Gastroesophageal sphincter (tissue), 4 donors: ENCODE measurements at places on chromosomes 2 and 18.
A peak's percentile ranks its signal among the peaks of the same experiment; 100 is the strongest.

DNA sequence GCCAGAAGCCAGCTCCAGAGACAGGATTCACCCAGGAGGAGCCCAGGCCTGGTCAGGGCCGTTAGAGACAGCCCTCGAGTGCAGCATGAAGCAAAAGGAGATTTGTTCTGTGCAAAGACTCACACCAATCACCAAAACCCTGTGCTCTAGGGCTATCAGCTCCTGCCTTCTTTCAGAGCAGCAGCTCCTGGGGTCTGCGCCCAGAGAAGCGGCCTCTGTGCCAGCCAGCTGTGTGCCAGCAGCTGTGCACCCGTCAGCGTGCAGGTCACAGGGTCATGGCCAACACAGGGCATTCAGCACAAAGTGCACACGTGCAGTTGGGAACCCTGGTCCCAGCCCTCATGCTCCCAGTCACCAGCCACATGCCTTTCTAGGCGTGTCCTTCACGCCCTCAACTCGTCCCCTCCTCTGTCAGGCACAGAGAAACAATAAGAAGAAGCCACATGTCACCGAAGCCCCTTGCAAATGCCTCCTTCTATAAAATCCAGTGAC is 49.3 kb downstream of the ZNF516 start:
- no peak overlapping the region for H3K4me3 ChIP-seq
- no peaks in the 10 kb centered on the region for H3K36me3 ChIP-seq
- H3K27me3 ChIP-seq, result no peaks in the 10 kb centered on the region
- no peak overlapping the region for H3K27ac ChIP-seq
- H3K4me1 ChIP-seq, result peaks cover 46% of the 10 kb centered on the region

DNA sequence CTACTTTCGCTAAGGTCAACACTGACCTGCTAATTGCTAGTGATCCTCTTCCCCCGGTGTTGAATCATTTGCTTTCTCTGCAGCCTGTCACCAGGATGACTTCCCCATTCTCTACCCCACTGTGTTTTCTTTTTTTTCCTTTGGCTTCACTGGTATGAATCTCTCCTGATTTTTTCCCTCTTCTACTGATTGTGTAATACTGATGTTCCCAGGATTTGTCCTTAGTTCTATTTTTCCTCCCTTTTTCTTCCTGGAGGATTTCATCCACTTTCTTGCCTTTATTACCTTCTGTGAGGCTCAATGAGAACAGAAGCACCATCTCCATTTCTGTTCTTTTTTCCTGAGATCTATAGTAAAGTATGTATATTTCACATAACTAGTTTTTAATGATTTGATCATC is 14.1 kb upstream of the MSH2 start:
- H3K27ac ChIP-seq, result no peak overlapping the region
- no peak for ATAC-seq
- no peaks in the 10 kb centered on the region for H3K27me3 ChIP-seq

DNA sequence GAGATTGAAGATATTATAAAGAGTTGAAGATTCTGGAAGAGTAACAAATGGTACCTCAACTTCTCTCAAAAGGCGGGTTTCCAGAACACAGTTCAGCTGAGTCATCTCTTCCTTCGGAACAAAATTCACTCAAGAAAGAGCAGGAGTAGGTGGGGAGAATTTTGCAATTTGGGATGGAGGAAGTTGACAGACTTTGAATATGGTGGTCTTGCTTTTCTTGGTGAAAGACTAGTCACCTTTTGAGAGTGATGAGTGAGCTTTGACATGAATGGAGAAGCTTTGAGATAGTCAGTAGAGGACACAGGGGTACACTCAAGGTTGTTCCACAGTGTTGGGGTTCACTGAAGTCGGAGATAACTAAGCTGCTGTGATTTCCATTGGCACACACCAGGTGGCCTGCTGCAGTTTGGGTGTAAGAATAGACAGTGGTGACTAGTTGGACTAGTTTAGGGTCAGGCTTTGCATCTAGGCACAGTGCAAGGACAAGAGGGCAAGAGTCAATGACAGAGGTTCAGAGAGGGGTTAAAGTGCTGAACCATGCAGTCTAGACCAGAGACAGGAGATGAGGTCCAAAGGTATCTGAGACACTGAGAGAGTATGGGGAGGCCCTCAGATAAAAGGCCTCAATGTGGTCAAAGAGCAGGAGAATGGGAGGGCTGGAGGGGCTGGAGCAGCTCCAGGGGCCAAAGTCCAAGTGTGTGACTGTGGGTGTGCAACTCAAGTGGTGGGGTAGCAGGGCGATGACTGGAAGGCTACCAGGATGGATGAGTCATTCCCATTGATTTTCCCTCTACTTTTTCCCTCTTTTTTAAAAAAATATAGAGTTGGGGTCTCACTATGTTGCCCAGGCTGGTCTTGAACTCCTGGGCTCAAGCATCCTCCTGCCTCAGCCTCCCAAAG is 7.7 kb downstream of the CCL20 start:
- no peaks in the 10 kb centered on the region for H3K36me3 ChIP-seq
- H3K4me3 ChIP-seq, result no peak overlapping the region
- no peaks in the 10 kb centered on the region for H3K4me1 ChIP-seq
- no peaks in the 10 kb centered on the region for H3K27me3 ChIP-seq
- no peak overlapping the region for H3K27ac ChIP-seq

- ATAC-seq, result no peak
- no peak overlapping the region for H3K27ac ChIP-seq
- H3K36me3 ChIP-seq, result no peaks in the 10 kb centered on the region
- H3K4me3 ChIP-seq, result no peak overlapping the region
- no peaks in the 10 kb centered on the region for H3K4me1 ChIP-seq
These were observed 43.1 kb upstream of the HDAC4 start for GRCh38 chr2:239443666-239444567.

DNA sequence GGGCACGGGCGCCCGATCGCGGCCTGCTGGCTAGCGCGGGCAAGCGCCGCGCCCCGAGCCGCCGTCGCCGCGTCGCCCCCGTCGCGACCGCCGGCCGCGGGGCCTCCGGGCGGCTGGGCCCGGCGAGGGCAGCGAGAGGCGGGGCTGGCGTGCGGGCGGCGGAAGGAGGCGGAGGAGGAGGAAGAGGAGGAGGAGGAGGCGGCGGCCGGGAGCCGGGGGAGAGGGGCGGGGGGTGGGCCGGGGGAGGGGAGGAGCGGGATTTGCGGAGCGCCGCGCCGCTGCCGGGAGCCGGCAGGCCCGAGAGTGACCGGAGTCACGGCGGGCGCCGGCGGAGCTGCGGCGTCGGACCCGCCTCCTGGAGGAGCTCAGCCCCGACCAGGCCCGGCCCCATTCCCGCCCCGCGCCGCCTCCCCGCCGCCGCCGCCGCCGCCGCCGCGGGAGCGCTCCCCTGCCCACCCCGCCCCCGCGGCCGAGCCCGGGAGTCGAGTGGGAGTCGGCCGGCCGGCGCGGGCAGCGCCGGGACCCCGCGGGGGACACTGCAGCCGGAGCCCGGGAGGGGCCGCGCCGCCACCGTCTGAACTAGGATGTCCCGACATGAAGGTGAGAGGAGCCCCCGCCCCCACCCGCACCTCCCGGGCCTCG is at the start of gene KCMF1:
Gene KCMF1 (plus strand): TSS at position 294 of the 642 bp plus-strand sequence. CDS start 291 bp downstream, at position 585.
- peak within 1 kb of the TSS; percentile 99 for H3K27ac ChIP-seq
- H3K27me3 ChIP-seq, result no peaks in the 10 kb centered on the region
- H3K36me3 ChIP-seq, result peaks cover 10% of the 10 kb centered on the region
- peak within 1 kb of the TSS; percentile 77 for H3K4me3 ChIP-seq
- peak; percentile 89 for ATAC-seq
- peaks cover 8% of the 10 kb centered on the region for H3K4me1 ChIP-seq
